ENCODE measurements at places on chromosomes 3 and 15.

GRCh38 chr15:51924156-51925068 is 47.2 kb downstream of the LEO1 start:
- DNase-seq: no peak

GRCh38 chr3:27900316-27900715 is 178.2 kb upstream of the EOMES start:
- DNase-seq: no peak

- DNase-seq: no peak
Observed at GRCh38 chr3:17399586-17399985, 342.8 kb downstream of the TBC1D5 start.

DNA sequence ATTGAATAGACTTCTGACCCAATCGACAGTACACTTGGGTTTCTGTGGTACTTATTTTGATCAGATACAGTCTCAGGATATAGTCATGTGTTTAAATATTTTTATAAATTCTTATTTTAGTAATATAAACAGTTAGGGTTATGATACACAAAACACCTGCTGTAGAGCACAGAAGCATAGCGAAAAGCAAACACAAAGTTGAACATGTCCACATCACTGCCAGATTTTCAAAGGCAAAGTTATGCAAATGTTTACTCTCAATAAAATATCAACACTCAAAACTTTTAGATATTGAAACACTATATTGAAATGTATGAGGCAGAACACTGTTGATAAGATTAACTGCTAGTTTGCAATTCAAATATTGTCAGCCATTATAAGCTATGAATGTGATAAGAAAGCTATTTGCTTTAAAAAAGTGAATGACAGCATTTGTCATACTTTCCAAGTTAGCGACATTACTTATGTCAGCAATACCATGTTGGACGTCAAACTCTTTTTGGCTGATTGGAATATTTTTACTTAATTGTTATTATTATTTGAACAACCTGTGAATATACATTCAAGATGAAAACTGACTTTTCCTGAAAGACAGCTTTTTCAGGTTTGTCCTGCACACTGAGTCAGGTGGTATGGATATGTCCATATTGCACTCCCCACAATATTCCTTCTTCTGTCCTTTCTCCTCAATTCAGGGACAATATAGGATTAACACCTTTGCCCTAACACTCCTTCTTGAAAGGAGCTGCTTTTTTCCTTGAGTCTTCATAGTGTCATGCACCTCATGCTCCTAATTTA is 367.1 kb downstream of the EPHA3 start:
- DNase-seq: no peak

DNA sequence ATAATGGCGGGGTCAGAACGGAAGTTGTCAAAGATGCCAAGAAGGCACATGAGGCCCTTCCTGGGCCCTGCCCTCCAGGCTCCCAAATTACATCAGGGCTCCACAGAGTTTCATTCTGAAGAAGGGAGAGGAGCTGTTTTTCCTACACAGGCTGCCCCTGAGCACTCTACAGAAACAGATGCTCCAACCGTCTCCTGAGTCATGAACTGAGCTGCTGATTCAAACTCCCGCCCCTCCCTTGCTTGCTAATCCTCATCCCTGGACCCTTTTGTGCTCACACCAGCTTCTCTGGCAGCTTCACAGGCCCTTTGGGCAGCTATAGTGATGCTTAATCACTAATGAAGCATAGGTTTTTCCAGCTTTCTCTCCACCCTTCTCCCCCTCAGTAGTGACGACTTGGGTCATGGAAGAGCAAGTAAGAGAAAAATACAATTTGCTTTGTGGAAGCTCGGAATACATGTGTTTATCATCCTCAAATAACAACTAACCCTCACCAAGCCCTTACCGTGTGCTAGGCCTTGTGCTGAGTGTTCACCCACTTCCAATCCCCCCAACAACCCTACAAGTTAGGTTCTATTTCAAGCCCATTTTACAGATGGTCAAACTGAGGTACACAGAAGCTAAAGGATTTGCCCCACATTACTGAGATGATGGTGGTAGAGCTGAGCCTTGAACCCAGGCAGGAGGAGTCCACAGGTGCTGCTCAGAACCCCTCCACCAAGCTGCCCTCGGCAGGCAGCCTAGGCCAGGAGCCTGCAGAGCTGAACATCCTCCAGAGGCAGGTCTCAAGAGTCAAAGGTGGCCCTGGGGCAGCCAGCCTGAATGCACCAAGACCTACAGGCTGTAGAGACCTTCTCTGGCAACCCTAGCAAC is 21.9 kb downstream of the MEGF11 start:
- no peak for DNase-seq

- DNase-seq: peak; percentile 97
Observed at GRCh38 chr3:178382449-178383061, 153.7 kb upstream of the KCNMB2 start.

DNA sequence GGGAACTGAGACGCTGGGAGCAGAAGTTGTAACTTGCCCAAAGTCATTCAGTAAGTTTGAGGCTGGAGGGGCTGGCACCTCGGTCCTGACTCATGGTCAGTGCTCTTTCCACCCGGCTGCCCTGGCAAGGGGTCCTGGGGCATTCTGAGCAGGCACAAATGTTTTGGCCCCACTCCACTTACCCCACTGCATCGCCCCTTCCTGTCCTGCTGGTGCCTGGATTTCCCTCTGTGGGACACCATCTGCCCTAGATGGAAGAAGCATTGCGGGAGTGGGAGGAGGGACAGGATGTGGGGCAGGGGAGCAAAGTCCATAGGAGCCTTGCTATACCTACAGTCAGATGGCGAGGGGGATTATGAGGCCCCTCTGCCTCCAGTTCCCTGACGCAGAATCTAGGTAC is 4.5 kb downstream of the CORO2B start:
- no peak for DNase-seq

DNA sequence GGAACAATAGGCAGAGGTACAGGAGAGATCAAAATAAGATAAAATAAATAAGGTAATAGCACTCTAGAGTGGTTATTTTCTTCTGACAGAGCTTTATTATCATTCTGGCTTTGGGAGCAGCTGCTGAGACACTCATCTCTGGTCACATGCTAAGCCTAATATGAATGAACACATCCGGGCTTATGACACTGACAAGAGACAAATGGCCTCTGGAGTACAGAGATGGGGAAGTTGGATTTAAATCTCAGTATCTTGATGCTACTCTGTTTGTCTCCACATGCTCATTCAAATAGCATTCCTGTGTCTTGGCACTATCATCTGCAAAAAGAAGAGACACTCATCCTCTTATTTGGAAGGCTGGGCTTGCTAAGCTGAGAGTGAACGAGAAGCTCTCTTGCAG is 55.6 kb downstream of the TMEM45A start:
- DNase-seq: no peak

DNA sequence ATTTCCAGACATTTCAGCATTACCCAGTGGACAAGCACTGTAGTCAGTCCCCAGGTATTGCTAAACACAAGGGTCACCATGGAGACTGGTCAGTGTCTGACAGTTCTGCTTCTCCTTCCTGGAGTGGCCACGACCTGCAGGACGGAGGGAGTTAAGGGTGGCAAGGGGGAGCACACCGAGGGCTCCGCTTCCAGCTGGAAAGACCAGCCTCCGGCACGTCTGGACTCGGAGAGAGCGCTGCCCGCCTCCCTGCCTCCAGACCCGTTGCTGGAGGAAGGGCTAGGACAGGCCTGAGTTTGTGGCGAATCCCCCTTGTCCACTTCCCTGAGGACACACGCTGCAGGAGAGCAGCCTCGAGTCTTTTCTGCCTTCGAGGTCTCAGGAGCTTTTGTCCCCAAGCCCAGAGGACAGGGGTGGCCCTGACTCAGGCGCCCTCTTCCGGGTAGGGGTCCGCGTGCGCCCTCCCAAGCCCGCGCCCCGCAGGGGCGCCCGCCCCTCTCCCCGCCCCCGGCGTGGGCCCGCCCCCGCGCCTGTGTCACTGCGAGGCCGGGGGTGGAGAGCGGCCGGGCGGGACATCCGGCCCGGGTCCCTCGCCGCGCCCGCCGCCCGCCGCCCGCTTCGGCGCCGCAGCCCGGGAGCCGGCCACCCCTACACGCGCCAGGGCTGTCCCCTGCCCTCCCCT is at the start of gene CHST14:
Gene CHST14 (plus strand): TSS at position 562 of the 682 bp plus-strand sequence. CDS start 230 bp downstream, outside the sequence.
- peak; percentile 51 for DNase-seq

- DNase-seq: peak; percentile 33
Observed at GRCh38 chr3:191085091-191085490, 114.0 kb upstream of the OSTN start.

DNA sequence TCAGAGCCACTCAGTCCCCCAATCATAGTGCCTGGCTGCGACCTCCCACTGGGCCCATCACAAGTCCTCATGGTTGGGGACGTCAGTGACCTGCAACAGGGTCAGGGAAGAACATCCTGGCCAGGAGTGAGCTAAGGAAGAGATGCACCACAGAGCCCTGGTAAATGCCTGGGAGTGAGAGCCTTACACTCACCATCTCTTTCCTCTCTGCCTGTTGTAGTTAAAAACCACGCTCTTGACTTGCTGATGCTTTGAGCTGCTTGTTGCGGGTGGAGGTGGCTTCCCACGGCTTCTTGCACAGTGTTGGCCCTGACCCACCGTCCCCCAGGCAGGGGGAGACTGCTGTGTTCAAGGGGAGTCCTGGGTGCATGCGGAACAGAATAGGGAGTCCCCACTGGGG is 91.1 kb upstream of the RGMA start:
- DNase-seq: no peak

DNA sequence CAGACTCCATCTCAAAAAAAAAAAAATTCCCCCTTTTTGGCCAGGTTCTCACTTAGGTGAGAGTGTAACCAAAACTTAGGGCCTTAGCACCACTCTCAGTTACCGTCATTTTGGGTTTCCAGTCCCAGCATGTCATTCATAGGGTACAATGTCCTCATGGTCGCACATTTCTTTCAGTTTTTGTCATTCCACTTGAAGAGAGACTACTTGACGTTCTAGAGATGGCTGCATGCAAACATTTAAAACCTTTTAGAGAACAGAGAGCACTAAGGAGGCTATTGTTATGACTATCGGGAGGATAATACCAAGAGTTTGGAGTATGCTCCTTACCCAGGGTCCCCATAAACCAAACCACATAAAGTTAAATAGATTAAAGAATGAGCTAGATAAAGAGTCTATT is 37.9 kb upstream of the THUMPD3 start:
- DNase-seq: no peak

Data from HFFc6 (cell line).